Activated CD4-positive, alpha-beta memory T cell treated with anti-CD3 and anti-CD28 coated beads for 36 hours (primary cell): ENCODE measurements at places on chromosomes 5 and 9.
A peak's percentile ranks its signal among the peaks of the same experiment; 100 is the strongest.

GRCh38 chr5:169803077-169803981, 166.3 kb downstream of the DOCK2 start:
- no peak for DNase-seq

- no peak for DNase-seq
Observed at GRCh38 chr9:69945671-69946141, 97.9 kb upstream of the MAMDC2 start.

- DNase-seq = no peak
Observed at GRCh38 chr5:140118302-140118936, 4.5 kb downstream of the PURA start.

- no peak for DNase-seq
Observed at GRCh38 chr9:2727966-2728613, 10.8 kb downstream of the KCNV2 start.

DNA sequence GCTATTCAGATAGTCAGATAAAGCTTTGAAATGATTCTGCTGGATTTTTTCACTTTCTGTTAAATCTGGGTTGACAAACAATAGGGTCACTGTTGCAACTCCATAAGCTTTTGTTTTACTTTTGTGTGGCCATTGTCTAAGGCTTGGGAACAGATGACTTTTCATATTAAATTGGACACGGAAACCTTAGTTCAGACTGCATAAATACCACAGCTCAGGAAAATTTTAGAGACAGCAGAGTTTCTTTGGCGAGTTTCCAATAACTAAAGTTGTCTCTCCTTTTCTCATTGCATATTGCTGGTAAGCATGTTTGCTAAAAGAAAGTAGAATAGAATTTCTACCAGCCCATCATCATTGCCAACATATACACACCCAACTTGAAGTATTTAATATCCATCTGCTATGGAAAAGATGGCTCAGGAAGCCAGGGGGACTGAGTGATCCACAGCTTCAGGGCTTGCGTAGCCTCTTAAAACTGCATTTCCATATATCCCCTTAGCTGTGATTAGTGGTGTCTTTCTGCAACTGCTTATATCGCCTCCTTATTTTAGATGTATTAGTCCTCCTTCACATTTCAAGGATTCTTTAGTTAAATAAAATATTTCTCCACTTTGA, 168.2 kb downstream of the ARHGAP26 start:
- no peak for DNase-seq

- no peak for DNase-seq
Observed at GRCh38 chr5:54632131-54632701, 114.7 kb downstream of the SNX18 start.

GRCh38 chr5:139468421-139468931, 2.3 kb upstream of the SMIM33 start:
- peak; percentile 69 for DNase-seq

- no peak for DNase-seq
Observed at GRCh38 chr9:12933957-12934356, 159.1 kb downstream of the LURAP1L start.

DNA sequence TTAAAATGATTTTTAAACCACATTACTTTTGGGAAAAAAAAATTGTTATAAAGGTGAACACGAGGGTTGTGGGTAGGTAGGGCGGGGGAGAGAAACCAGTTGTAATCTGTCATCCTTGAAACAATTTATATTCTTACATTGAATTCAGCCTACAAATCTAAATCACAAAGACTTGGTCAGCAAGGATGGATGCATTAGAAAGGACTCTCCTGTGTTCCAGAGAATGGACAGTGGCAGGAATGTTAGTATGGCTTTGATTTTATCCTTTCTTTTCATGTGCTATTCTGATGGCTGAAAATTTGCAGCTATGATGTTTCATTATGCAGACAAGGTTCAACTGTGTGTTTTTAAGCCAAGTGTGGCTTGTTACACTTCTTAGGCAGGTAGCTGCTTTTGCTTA, 234.7 kb downstream of the SLF1 start:
- no peak for DNase-seq

- no peak for DNase-seq
Observed at GRCh38 chr5:170408226-170408625, 19.1 kb upstream of the KCNMB1 start.

DNA sequence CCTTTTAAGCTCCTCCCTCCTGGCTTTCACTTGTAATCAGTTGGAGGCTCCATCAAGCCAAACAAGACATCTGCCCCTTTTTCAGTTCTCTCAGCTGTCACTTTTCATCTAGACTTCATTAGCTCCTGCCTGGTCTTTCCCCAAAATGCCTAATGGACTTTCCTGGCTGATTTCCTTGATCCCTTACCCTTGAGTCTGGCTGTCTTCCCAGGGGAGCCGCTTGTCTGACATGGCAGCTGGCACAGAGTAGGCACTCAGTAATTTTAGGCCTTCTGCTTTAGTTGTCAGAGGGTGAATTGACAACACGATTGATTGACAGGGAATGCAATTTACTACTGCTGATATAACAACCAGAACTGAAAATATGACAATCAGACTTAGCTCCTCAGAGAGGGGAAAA, 2.1 kb downstream of the C9orf153 start:
- DNase-seq = no peak

GRCh38 chr9:129558063-129558550, 62.8 kb downstream of the C9orf50 start:
- no peak for DNase-seq

DNA sequence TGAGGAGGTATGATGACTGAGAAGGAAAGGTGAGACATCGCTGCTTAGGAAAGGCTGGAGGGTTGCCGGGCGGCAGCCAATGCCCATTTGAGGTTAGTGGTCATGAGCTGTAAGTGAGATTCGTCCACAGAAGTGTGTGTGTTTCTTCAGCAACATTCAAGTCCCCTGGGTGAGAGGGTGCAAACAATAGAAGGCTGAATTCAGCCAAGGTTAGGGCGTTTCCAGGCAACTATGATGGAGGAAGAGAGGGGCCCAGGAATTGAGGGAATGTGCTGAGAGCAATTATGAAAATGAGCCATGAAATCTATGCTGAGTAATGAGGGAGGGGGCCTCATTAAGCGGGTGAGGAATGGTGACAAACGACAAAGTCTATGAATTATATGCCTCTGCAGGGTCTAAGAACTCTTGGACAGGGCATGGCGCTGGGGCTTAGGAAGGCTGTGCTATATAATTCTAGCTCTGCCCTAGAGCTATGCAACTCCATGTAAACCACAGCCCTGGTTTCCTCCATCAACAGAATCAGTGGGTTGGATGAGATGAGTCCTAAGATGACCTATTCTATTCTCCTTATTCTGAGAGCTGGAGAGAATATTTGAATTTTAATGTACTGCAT, 96.0 kb downstream of the SLIT3 start:
- no peak for DNase-seq

GRCh38 chr5:93342563-93343061, 238.4 kb downstream of the NR2F1-AS1 start:
- DNase-seq = no peak

GRCh38 chr5:95846554-95847260, 24.2 kb upstream of the GLRX start:
- peak; percentile 76 for DNase-seq

GRCh38 chr5:154110107-154110453, 71.3 kb downstream of the MFAP3 start:
- no peak for DNase-seq
